NCI-H2029 (cell line): ENCODE measurements at places on chromosomes 6 and 20.

- no peak for DNase-seq
Measured at GRCh38 chr20:6783752-6784151, 16.3 kb downstream of the BMP2 start.

DNA sequence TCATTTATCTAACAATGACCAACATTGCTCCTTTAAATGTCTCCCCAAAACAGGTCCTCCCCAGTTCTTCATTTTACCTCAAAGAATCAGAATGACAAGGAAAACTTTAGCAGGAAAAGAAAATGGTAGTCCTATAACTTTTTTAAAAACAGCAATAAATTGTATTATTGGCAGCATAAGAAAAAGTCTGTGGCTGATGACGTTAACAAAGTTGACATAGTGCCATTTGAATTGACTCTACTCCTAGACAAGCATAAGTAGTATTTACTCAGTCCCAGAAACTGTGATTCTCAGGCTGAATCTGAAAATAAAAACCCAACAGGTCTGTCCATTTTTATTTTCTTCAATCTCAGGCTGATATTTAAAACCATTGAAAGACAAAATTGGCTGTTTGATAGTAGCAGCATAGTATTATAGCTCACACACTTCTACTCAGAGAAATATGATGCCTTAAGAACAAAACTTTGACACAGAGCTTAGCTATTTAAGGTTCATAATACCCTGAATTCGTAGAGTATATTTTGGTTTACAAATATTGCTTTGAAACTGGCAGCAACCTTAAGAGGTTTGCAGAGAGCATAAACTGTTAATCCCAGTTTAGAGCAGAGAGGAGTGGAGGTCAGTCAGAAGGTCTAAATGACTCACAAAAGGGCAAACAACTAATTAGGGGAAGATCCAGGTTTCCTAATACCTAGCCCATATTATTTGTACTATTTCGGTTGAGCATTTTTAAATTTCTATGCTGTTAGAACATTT, 35.0 kb upstream of the TENT5A start:
- no peak for DNase-seq

DNA sequence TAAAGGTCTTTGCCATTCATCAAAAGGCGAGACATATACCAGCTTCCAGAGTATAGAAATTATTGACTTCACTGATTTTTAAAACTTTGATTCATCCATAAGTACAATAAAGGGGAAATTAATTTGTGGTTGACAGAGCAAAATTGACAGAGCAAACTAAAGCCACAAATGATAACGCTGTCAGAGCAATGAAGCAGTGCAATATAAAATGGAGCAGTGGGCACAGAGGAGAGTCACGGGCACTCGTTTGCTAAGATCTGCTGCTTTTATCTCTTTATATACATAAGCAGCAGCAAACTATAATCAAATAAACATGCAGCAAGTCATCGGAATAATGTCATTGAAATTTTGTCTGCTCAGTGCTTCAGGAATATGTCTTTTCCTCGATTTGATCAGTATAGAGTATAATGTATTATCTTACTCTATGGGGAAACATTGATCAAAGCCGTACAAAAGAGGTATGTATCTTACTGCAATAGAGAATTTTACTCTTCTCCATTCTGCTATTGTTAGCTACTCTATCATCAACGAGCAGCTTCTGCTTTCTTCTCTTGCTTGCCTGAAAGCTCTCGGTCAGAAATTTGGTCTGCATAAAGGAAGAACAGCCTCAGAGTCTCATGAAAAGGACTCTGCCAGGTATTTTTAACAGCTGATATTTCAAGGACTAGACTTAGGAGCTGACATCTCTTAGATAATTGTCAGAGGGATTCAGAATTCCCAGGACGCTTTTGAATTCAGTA, 546.0 kb upstream of the ARID1B start:
- DNase-seq = no peak

- no peak for DNase-seq
Measured at GRCh38 chr6:56510984-56511531, 131.6 kb downstream of the DST start.

GRCh38 chr6:157751547-157752200, 71.4 kb upstream of the SNX9 start:
- DNase-seq = no peak

DNA sequence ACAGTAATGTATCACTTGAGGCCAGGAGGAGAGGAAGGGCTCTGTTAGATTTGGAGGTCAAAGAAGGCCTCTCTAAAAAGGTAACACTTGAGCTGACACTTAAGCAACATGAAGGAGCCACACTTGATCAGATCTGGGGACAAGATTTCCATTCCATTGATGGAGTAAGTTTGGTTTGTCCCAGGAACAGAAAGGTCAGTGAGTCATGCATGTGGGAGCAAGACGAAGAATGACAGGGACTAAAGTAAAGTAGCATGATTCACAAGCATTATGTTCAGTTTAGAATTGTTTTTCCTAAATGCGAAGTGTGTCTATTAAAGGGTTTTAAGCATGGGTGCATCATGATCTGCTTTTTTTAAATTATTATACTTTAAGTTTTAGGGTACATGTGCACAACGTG, 47.4 kb downstream of the COL21A1 start:
- DNase-seq = no peak

DNA sequence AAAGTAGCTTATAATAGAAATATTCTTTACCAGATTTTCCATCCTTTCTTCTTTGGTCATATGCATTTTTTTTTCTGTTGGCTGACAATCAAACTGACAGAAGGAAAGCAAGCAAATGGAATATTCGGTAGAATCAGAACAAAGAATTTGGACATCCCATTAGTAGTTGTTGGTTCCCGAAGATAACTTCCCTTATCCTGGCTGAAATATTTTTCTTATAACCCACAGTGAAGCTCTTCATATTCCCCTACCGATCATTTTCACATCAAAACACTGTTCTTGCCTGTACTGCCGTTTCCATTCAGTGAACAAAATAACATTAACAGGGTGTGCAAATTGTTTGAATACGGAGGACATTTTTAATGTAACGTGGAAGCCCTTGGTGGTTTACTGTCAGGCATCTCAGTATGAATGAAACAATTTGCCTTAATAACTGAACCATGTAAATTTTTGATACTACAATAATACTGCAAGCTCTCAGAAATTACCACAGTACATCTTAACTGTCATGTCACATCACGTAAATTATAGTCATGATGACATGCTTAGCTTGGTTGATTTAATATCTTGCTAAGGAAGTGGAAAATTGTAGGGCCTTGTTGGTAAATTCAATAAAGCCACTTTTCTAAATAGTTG, 311.5 kb downstream of the LAMA2 start:
- DNase-seq = no peak

GRCh38 chr6:136647363-136647852, 97.2 kb upstream of the MAP7 start:
- no peak for DNase-seq

DNA sequence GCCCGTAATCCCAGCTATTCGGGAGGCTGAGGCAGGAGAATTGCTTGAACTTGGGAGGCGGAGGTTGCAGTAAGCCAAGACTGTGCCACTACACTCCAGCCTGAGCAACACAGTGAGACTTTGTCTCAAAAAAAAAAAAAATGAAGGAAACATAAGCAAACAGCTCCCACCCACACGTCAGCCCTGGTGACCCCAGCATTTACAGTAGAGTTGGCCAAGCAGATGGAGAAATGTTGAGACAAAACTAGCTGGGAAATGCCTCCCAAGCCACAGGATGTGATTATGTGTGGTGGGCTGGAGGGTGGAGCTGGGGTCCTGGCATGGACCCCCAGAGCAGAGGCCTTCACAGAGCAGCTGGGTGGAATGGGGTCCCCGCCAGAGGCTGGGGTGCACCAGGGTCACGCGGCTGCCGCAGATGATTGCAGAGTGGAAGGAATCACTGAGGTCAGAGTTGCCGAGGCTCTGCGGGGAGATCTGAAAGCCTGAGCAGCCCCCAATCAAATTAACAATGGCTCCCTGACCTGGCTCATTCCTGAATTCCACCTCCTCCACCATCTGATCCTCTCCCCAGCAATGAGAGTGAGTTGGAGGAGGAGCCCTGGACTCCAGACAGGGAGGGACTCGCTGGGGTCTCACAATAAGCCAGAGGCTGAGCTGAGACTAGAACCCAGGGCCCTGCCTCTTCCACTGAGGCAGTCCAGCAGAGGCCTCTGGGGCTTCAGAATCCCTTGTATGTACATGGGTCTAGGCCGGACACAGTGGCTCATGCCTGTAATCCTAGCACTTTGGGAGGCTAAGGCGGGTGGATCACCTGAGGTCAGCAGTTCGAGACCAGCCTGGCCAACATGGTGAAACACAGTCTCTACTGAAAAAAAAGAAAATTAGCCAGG, 34.7 kb upstream of the TGM2 start:
- no peak for DNase-seq

DNA sequence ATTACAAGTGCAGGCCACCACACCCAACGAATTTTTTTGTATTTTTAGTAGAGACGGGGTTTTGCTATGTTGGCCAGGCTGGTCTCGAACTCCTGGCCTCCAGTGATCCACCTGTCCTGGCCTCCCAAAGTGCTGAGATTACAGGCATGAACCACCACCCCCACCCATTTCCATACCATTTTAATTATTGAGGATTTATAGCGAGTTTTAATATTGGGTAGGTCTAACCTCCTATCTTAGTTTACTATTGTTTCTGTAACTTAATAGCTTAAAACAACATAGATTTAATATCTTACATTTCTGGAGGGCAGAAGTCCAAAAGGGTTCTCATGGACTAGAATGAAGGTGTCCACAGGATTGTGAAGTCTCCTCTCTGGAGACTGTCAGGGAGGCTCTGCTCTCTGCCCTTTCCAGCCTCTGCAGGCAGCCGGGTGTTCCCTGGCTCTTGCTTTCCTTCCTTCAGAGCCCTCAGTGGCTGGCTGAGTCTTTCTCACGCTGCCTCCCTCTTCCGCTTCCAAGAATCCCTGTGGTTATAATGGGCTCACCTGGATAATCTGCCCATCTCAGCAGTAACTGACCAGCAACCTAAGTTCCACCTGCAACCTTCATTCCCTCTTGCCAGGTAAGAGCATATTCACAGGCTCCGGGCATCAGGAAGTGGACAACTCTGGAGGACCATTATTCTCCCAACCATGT, 18.6 kb upstream of the BCAS4 start:
- DNase-seq = no peak

DNA sequence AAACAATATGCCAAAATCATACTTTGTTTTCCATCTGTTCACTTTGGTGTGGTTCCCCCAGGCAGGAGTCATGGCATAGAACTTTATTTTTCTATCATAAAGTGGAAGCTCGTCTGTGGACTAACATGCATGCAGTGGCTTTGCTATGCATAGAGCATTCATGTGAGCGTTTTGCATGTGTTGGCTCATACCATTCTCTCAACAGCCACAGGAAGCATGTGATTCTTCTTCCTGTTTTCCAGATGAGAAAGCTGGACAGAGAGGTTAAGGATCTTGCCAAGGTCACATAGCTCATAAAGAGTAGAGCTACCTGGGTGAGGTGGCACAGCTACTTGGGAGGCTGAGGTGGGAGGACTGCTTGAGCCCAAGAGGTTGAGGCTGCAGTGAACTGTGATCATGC, 123.4 kb upstream of the HDGFL1 start:
- no peak for DNase-seq

DNA sequence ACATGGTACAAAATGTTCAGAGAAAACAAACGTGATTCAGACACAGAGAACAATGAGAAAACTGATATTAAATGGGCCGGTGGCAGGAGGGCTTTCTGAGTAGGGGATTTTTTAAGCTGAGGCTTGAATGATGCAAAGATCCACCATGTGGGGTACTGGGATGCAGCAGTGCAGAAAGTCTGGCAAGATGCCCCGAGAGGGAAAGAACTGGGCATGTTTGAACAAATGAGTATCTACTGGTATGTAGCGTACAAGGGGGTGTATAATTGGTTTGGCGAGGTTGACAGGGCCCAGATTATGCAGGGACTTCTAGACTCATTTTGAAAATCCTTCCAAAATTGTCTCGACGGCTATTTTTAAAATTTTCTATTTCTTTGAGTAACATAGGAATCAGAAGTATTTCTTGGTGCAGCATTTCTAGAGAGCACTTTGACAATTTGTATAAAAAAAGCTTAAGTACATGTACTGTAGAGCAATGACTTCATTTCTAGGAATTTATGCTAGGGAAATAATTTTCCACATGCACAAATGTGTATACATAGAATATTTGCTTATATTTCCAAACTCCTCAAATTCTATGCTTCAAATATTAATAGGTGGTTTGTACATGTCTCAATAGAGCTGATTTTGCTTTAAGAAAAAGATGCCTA, 119.6 kb upstream of the DOK5 start:
- DNase-seq = no peak

GRCh38 chr6:125812394-125813292, 21.9 kb downstream of the NCOA7 start:
- DNase-seq = peak; percentile 67

GRCh38 chr6:92779746-92780145, 639.6 kb downstream of the EPHA7 start:
- DNase-seq = peak; percentile 38

GRCh38 chr6:138782243-138782642, 8.7 kb downstream of the CCDC28A start:
- no peak for DNase-seq

DNA sequence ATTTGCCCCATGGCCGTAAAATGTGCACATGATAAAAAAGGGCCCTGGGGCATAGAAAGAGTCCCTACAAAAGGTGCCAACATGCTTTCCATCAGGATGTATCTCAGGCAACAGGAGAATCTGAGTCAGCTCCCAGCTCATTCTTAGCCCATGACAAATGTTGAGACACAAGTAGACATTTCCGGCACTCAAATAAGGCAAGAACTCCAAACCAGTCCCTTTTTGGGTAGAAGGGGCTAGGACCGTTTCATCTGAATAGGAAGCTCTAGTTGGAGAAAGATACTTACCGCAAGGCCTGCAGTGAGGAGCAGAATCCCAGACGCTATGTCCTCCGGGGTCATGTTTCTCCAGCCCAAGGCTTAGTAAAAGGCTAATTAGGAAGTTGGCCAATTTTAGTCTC, 261.0 kb upstream of the RIN2 start:
- DNase-seq = no peak

GRCh38 chr6:82687855-82688254, 324.2 kb downstream of the TPBG start:
- DNase-seq = no peak
